Naive thymus-derived CD8-positive, alpha-beta T cell (primary cell): ENCODE measurements at places on chromosomes 13 and 19. TPM values are rescaled to one million over a fixed set of nuclear protein-coding genes. Genes with fewer than 3 reads are reported as not detected.

The TMC4 gene
- not detected for total RNA-seq

The GAPDHS gene
- total RNA-seq = not detected

The ILF3 gene
- 385 TPM for total RNA-seq

The KLF2 gene
- total RNA-seq = 386 TPM

The SIAH3 gene
- total RNA-seq = 3.9 TPM

The PTPRH gene
- not detected for total RNA-seq

The KANK2 gene
- 0.36 TPM for total RNA-seq

The ZNF766 gene
- 61.0 TPM for total RNA-seq

The WDR88 gene
- 0.60 TPM for total RNA-seq

The ANGPTL8 gene
- total RNA-seq = not detected

The SPACA4 gene
- not detected for total RNA-seq

The SPC24 gene
- 1.7 TPM for total RNA-seq

The MAP4K1 gene
- 221 TPM for total RNA-seq
